ENCODE measurements at places on chromosomes 7 and 10.

- DNase-seq: no peak
These were observed 184.0 kb upstream of the INHBA start for GRCh38 chr7:41886901-41887311.

- DNase-seq: no peak
These were observed 2.2 kb downstream of the KLHL7 start for GRCh38 chr7:23107781-23108180.

DNA sequence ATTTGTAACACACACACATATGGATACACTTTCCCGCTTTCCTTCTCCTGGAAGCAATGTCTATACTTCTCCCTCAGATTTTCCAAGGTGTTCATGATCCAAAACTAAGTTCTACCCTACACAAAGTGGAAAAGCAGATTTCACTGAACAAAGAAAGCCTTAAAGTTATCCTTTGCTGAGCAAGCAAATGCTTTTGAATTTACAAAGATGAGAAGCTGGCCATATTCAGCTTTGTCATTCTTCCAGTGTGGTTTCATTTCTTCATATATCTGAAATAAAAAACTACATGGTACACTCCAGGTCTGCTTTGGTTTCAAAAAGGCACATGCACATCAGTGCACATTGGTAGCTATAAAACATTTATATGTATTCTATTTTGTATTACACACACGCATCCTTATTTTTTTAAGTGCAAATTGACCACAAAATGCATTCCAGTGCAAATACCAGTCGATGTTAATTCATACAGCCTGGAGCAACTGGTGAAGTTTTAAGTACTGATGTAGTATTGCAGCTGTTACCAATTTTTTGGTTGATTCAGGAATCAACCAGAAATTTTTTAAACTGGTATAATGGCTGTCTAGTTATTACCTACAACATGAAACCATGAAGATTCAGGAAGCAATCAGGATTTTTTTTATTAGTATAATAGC, 65.5 kb upstream of the SRPK2 start:
- DNase-seq: no peak

- no peak for DNase-seq
These were observed 42.4 kb downstream of the STARD3NL start for GRCh38 chr7:38220452-38220851.

DNA sequence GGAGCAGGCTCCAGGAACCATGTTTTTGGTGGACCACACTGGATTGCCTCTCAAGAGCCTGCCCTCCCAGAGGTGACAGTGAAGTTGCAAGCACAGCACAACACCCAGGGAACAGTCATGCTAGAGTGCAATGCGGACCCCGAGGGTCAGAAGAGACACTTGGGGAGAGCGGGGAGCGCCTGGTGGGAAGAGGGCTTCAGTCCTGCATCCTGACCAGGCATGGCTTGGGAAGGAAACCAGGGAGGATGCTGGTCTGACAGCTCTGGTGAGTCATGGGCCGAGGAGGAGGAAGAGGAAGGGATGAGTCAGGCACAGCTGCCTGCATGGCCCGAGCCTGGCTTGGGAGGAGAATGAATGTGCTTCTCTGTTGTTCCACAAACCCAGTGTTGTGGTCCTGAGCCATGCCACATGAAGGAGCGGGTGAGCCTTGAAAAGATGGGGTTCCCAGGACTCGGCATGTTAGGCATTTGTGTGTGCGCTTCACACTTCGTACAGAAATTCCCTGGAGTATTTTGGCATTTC, 29.5 kb upstream of the ANKRD2 start:
- DNase-seq: no peak

GRCh38 chr7:63038987-63039386, 959.7 kb upstream of the ZNF722 start:
- no peak for DNase-seq

DNA sequence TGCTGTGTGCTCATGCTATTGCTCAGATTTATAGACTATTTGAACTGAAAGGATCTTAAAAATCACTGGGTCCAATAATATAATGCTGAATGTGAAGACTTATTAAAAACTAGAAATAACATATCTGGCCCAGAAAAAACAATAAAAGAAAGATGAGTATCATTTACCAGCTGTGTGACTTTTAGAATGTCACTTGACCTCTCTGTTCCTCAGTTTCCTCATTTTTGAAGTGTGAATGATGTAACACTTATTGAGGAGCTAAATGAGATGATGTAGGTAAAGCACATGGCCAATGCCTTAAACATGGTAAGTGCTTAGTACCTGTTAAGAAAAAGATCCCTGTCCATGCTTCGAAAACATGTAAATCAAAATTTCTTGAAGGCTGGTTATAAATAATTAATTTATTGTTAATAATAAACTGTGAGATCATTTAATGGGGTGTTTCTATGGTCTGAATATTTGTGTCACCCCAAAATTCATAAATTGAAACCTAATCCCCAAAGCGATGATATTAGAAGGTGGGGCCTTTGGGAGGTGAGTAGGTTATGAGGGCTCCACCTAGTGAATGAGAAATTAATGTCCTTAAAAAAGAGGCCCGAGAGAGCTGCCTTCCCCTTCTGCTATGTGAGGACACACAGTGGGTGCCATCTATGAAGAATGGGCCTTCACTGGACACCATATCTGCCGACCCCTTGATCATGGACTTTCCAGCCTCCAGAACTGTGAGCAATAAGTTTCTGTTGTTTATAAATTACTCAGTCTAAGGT, 13.0 kb downstream of the DNTT start:
- no peak for DNase-seq

- DNase-seq: no peak
These were observed 291.1 kb upstream of the LYZL1 start for GRCh38 chr10:28997734-28998133.

DNA sequence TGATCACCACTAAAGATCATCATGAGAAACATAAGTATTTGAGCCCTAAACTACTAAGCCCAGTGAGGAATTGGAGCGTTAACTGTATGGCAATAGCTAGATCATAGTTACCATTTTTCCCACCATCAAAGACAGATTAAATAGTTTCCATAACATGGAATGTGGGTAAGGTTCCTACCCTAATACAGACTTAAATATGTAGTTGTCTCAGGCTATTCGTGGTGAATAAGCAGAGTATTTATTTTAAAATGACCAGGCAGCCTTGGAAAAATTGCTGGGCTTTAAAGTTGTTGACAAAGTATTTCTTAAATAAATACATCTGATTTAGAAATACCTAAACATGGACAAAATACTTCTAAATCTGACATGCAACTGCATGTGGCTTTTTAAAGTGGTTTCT, 106.8 kb downstream of the NT5C2 start:
- DNase-seq: no peak

DNA sequence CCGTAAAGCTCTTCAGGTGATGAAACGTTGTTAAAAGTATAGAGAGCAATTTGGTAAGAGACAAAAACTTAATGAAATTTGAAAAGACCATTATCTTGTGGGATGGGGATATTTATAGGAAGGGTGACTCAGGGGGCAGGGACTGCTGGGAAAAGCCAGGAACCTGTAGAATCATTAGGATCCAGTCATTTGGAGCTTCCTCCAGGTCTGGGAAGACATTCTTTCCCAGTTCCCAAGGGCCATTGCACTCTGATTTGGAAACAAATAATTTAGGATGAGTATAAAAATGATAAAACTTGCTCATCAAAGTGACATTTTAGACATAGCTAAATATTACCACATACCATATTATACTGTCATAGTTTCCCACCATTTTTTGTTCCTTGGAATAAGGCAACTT, 143.9 kb downstream of the PFKFB3 start:
- DNase-seq: no peak

GRCh38 chr7:35250941-35251340, 3.0 kb downstream of the TBX20 start:
- no peak for DNase-seq

DNA sequence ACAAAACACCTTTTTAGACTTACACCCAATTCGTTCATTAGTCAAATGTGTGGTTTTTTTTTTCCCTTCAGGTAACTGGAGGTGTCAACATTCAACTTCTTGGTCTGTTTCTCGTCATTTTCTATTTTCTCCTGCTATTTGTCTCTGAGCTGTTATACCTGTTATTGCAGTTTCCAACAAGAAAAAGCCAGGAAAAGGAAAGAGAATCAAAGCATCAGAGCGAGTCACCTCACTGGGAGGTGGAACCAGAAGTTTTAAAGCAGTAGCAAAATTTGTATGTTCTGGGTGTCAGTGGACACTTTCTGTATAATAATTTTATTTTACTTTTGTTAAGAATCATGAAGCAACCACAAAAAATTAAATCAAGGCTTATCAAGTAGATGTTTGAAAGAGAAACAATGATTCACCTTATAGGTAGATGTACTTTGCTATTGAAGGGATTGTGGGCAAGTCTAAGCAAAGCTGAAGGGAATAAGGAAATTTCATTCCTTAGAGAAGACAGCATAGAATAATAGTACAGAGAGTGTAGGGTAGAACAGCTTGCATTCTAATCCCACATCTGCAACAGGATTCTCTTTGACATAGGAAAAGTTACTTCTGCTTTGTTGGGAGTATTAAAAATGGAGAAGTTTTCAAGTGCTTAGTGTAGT, 675.8 kb downstream of the PCDH15 start:
- DNase-seq: no peak

DNA sequence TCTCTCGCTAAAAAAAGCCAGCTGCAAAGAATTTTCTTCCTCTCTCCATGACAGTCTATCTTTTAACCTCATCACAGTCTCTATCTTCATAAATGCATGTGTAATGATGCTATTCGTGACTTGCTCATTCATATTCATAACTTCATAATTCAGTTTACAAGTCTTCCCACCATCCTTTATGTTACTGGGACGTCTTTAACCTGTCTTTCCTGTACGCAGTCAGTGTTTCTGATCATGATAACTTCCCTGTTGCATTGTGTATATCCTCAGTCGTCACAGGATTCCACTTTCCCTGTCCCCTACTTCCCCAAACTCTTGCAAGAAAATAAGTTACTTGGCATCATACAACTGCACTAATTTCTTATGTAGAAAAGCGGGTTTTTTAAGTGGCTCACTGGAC, 165.6 kb upstream of the ASAH2 start:
- DNase-seq: no peak

GRCh38 chr10:126977216-126977615, 72.0 kb downstream of the DOCK1 start:
- no peak for DNase-seq

GRCh38 chr10:29804025-29804852, 169.5 kb upstream of the SVIL start:
- DNase-seq: no peak

GRCh38 chr10:132554991-132555647, 17.5 kb downstream of the INPP5A start:
- no peak for DNase-seq

GRCh38 chr7:2621061-2621828, 10.5 kb upstream of the TTYH3 start:
- DNase-seq: peak; percentile 79

- no peak for DNase-seq
These were observed 125.3 kb downstream of the DYNC1I1 start for GRCh38 chr7:95897557-95898251.

DNA sequence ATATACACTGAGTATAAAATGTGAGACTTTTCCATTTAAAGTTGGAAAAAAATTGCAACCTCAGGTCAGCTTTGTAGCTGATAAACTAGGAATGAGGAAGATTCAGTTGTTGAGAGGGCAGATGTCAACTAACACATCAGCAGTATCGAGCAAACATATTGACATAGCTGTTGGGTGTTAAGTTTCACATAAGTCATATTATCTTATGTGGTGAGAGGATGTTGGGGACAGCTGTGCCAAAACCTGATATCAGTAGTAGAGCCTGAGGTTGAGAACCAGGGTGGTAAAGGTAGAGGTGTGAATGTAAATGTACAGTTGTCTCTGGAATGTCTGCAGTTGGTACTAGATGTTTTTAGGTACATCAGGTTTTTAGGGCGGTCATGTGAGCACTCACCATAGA, 5.0 kb downstream of the ZRANB1 start:
- no peak for DNase-seq

DNA sequence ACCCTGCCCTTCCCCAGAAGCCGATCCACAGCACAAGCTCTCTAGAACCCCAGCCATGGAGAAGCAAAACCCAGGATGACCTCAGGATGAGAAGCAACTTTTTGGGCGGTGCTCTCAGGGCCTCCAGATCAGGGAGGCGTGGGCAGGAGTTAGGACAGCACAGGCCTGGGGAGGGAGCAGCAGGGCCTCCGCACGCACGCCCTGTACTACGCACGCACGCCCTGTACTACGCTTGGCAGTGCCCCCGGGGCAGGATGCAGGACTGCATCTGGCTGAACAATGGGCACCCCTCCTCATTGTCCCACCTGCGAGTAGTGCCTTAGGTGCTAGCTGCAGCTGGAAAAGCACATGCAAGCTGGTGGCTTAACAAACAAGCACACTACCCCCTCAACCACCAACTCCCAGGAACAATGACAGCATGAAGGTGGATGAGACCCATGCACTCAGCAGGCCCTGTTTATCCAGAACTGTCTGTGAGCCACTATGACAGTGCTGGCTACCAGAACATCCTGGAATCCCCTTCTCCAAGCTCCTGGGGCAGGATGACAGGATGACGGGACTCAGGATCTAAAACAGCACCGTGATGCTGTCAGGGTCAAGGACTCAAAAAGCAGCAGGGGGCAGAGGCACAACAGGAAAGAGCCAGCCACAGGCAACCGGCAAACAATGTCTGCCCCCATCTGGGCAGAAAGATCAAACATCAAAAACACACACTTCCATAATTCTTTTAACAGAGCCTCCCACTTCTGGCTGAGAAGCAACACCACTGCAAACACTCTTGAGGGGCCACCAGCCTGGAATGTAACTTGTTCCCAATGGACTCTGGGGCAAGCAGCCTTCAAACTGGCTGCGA, 11.8 kb downstream of the PODXL start:
- no peak for DNase-seq

GRCh38 chr10:104347295-104348045, 6.2 kb upstream of the CFAP58 start:
- DNase-seq: no peak

DNA sequence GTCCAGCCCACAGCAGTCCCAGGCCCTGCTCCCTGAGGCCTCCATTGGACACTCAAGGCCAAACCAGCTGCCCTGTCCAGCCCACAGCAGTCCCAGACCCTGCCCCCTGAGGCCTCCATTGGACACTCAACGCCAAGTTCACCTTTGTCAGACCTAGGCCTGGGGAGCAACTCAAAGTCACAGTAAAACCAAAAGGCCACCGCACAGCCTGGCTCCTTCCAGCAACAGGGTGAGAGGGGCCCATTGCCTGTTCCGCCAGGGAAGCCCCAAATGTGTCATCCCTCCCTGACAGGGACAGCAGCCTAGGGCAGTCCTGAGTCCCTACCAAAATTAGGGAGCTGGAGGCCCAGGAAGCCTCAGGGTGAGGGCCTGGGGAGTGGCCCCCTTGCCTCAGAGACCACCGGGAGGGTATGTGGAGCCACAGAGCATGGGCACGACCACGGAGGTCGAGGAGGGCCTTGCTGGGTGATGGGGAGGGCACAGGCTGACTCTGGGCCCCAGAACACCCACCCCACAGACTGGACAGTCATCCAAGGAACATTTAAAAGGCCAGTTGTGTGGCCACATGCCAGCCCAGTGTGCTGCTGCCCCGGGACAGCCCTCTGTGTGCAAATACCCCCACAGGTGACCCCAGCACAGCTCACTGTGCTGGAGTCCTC, 66.5 kb upstream of the PPP2R2D start:
- no peak for DNase-seq

DNA sequence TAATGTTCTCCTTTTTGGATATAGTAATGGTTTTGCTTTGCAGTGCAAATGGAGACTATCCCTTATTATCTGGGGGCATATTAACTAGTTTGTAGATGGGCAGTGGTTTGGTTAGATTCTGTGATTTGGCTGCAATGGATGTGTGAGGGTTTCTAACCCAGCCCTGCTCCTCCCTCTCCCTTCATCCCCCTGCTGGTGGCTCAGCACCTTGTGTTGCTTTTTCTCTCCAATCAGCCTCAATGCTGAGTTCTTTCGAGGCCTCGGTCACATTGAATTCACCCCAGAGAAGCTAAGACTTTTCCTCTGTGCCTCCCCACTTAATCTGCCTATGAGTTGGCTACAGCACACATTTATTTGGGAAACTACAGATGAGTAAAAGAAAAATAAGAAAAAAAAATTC, 120.0 kb downstream of the MALRD1 start:
- DNase-seq: peak; percentile 55

All from ecto neural progenitor cell (in vitro differentiated cells).